ENCODE measurements at places on chromosomes 2 and 18. TPM values are rescaled to one million over a fixed set of nuclear protein-coding genes. Genes with fewer than 3 reads are reported as not detected.

POTEJ gene
- total RNA-seq: not detected

SP100 gene
- total RNA-seq: 26.0 TPM

DLX1 gene
- total RNA-seq: 2.8 TPM

ELAC1 gene
- 4.7 TPM for total RNA-seq

Measured in A549 treated with dexamethasone at 1 μM for 4 hours (cell line).